ENCODE measurements at places on chromosomes 16 and 17.

DNA sequence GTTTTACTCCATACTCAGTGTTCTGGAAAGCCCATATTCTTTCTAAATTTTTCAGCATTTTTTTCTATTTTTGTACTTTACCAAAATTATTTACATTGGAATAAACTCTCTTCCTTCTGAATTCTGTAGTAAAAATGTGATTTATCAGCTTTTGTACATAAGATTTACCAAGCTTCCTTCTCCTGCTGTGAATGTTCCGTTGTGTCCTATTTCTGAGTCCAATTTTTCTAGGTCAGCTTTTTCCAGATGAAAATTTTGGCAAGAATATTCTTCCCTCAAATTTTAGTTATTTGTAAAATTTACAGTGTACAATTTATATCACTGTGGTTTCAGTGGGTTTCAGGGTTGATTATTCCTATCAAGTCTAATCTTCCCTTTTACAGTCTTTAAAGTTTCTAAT, 27.5 kb downstream of the ASPA start:
- no peak for DNase-seq

GRCh38 chr17:43543771-43544575, 2.2 kb downstream of the ETV4 start:
- peak; percentile 29 for DNase-seq

DNA sequence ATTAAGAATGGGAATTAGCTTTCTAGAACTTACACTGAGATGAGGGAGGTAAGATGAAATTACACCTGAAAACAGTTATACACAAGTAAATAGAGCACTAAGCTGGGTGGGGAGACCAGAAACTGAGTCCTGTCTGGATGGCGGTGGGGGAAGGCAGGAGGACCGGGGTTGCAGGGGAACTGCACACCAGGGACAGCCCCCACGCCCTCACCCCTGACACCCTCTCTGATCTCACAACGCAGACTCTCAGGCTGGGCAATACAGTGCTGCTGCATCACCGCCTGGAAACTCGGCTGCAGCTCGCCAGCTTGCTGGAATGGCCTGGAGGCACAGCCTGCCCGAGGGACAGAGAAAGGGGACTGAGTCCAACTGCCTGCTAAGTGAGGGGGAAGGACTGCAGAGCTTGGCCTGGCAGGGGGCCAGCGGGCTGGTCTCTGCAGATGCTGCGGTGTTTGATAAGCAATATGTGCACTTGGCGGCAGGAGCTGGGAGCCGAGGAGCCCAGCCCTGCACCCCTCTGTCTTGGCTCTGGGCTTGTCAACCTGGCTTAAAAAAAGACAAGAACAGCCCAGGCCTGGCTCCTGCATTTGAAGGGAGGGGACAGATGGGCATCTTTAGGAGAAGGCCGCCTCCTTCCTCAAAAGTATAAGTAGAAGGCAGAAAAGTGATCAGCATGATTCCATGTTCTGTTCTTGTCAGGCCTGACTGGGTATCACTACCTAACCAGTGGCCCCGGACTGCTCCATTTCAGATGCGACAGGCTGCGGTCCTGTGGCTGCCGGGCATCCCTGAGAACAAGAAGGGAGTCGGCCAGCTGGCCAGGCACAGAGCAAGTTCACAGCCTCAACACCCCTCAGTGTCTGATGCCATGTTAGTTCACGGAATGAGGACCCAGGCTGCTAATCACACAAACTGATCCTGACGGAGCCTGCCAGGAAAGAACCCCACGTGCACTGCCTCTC, 30.2 kb downstream of the SPHK1 start:
- peak; percentile 88 for DNase-seq

GRCh38 chr16:70018254-70018653, 67.1 kb downstream of the CLEC18A start:
- no peak for DNase-seq

DNA sequence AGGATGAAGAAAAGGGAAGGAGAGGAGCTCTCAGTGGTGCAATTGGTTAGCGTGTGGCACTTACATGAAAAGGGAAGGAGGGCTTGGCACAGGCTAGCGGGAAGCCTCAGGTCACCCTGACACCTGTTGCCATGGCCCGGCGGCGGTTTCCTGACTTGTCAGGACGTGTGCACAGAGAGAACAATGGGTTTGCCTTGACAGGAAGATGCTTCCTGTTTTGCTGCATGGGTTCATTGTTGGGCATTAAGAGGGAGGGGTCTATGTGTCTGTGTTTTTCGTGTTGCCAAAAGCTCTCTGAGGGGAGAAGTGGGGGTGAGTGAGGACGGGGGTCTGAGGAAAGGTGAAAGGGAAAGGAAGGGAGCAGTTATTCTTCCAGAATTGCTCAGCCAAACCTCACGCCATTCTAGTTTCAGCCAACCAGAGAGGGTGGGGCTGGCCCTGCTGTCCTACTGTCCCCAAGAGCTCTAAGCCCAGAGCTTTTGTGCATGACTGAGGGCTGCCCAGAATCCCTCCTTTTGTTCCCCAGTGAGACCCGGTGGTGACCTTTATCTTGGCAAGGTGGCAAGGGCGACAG, 17.1 kb upstream of the CCR7 start:
- no peak for DNase-seq

- no peak for DNase-seq
Observed at GRCh38 chr16:74438492-74438979, 17.3 kb upstream of the CLEC18B start.

All from astrocyte of the hippocampus (primary cell).